ENCODE measurements at places on chromosomes 3 and 15.

- DNase-seq, result no peak
Measured at GRCh38 chr3:134445636-134446035, 40.1 kb downstream of the ANAPC13 start.

DNA sequence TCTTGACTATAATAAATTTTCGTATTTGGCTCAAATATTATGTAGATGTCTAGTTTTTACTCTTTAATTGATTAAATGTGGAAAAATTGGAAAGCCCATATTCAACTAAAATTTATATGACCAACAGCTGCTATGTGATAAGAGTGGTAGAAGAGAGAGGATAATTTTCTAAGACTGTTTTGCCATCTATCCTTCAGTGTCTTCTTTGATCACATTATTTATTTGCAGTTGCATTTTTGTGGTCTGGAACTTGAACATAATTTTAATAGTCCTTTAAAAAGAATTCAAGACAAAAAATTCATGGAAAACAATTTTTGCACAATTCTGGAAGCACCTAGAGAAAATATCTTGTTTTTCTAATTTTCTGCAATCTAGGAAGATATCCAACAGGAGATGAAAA lies 213.3 kb upstream of the THBS1 start:
- no peak for DNase-seq

- DNase-seq, result no peak
Measured at GRCh38 chr3:131669600-131669999, 166.8 kb upstream of the MRPL3 start.

DNA sequence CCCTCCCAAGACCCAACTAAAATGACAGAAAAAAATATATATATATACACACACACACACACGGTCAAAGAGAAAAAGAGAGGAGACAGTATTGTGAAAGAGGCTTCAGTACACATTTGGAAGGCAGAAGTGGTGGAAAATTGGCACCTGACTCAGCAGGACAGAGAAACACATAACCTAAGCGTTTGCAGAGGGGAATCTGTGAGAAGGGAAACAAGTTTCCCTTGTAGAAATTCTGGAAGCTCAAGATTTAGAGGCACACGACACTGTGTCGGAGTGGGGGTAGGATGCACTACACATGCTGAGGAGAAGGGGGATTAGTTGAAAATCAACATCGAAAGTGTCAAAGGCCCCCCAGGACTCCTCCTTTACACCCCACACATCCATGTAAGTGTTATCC lies 53.1 kb downstream of the PAK2 start:
- DNase-seq, result no peak

DNA sequence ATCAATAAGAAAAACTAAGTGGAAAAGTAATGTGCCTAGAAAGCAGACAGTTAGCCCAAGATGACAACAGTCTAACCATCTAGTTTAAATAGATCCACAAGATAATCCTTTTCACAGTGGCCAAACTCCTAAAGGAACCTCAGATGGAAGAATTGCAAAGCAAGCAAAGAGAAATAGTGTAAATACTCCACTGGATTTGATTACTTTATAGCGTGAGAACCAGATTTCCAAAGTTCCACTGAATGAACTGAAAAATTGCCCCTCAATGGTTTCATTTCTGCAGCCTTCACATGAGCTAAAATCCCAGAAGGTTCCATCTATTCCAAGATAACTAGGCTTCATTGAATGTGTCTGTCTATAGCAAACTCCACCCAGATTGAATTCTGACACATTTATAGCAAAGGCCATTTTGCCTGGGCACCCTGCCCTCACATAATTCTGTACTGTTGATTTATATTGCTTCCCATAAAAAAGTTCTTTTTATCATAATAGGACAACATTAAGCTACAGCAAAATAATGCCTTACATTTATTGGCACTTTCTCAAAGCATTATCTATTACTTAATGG lies 129.7 kb upstream of the THBS1 start:
- no peak for DNase-seq

- DNase-seq, result no peak
Measured at GRCh38 chr3:117263270-117263669, 553.7 kb downstream of the TUSC7 start.

DNA sequence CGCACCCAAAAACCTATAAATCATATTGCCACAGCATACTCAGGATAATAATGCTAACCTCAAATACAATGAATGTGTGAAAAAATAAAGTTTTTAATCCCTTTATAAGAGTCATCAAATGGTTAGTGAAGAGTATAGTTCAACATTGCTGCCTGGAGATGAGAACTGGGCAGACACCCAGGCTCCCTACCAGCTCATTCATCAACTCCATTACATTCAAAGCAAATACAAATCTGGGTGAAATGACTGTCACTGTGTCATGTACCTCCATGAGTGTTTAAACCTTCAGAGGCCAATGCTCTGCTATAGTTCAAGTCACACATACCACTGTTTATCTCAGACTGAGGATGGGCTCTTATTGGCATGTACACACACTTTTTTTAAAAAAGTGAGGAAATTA lies 167.2 kb upstream of the KCNMB2 start:
- DNase-seq, result no peak

GRCh38 chr15:63135804-63136203 lies 14.1 kb downstream of the LACTB start:
- no peak for DNase-seq

- no peak for DNase-seq
Measured at GRCh38 chr3:107275511-107275910, 101.7 kb upstream of the CCDC54 start.

DNA sequence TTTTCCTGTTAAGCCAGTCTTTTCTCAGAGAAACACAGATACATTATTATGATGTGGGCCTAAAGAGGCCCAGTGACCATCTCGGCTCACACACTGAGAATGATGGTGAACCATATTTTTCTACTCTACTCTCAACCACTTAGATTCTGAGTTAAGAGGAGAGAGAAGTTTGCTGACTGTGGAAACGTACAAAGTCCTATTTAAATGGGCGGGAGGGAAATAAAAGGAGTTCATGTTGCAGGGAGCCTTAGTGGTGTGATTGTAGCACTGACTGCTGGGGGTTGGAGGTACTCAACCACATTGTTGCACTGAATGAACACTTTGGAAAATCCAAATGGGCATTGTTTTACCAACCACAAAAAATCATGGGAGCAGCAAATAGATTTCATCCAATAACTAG lies 51.0 kb downstream of the ATP8B4 start:
- DNase-seq, result no peak

DNA sequence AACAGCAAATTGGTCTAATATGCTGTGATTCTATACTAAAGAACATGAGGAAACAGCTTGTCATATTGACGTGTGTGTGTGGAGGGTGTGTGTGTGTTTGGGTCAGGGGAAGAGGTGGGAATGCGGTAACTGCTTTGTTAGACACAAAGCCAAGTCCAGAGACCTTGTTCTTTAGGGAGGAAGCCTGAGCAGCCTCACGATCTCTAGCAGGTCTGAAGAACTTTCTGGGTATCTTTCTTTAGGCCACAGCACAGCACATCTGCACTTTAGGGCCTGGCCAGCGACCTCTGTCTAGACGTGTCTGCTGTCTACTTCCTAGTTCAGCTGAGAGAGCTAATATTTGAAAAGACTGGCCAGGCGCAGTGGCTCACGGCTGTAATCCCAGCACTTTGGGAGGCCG lies 220.0 kb upstream of the TPRG1 start:
- no peak for DNase-seq

DNA sequence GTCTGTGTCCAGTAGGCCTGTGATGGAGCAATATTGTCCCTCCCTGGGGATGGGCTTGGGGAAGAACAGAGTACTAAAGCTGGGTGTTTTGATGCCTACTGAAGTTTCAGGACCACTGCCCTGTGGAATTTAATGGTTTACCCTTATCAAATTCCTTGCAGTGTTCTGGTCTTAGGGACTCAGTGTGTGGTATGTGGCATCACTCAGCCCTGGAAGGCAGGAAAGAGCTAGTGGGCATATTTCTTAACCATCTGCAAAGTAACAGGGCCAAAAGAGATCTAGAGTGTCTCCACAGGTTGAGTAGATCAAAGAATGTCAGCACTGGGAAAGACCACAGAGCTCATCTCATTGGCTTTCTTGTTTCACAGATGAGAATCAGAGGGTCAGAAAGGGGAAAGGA lies 11.8 kb upstream of the SCN10A start:
- no peak for DNase-seq

GRCh38 chr3:16140894-16141285 lies 33.6 kb upstream of the GALNT15 start:
- no peak for DNase-seq

- DNase-seq, result peak; percentile 6
Measured at GRCh38 chr15:80567721-80568157, 127.4 kb upstream of the ABHD17C start.

DNA sequence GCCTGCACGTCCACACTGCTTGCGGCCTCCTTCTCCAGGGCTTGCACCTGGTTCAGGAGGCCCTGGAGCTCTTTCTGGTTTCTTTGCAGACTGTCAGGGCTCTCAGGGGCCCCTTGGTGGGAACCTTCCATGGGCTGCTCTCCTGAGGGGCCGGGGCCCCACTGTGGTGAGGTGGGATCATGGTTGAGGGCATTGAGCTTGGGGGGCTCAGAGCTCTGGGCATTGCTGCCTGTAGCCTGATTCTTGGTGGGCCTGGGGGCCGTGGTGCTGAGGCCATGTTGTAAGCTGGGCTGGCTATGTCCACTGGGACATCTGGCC lies 7.5 kb downstream of the XIRP1 start:
- DNase-seq, result no peak

GRCh38 chr15:48001393-48002039 lies 119.3 kb upstream of the SLC24A5 start:
- no peak for DNase-seq

DNA sequence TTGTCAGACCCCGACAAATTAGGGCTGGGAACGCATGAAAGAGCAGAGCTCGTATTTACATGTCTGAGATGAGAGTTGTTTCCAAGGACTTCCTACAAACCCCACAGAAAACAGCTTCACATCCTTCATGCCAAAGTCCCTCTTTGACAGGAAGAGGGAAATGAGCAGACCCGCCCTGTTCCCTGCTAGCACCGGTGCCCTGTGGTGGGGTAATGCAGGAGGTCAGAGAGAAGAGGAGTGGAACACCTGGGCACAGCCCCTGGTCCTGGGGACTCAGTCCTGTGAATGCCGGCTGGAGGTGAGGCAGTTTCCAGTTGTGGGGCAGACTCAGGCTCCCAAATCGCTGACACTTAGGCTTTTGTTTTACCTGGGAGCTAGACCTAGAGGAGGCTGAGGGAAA lies 4.0 kb downstream of the PLA2G4D start:
- no peak for DNase-seq

GRCh38 chr15:99686290-99686689 lies 46.9 kb downstream of the LYSMD4 start:
- no peak for DNase-seq

DNA sequence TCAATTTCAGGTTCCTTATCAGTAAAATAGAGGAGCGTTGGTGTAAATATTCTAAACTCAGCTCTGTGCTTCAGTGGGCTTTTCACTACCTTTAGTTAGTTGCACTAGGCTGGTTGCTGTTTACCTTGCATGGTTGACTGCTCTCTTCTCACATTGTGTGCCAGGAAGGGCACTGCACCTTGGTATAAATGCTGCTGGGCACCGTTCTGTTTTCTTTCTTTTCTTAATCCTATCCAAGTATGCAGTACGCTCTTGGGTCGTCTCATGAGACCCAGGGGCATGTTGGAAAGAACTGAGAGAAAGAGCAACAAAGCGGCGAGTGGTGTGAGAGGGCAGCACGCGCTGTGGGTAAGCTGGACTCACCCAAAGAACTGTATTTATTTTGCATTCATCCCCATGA lies 22.4 kb downstream of the KCNMB2 start:
- no peak for DNase-seq

DNA sequence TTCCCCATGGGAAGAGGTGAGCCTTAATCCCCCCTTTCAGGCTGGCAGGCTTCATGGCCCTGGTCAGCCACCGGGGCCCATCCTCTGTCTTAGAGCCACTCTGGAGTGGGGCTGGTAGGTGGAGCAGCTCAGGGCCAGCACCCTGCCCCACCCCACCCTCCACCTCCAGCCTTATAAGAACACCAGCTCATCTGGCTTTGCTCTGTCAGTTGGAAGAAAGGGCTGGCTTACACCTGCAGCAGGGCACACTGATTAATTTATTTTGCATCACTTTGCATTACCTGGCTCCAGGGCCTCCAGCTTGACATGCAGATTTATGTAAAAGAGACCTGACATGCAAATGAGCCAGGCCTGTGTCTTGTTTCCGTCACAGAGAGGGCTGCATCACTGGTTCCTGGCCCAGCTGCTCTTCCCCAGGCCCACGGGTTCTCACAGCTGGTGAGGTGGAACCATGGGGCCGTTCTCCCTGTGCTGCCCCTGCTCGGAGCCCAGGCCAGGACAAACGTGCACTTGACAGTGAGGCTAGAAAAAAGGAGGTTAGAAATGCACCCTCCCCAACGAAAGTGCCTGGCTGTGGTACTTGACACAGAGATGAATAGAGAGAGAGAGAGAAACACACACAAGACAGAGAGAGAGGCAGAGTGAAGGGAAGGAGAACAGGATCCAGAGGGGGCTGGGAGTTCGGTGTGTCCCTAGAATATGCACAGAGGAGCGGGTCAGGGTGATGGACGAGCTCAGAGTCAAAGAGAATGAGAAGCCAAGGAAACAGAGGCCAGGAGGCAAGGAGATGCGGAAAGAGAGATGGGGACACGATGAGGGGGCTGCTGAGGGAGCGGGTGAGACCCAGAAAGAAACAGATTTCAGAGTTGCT lies 44.5 kb upstream of the MAGEF1 start:
- DNase-seq, result no peak

- no peak for DNase-seq
Measured at GRCh38 chr15:92159906-92160841, 233.5 kb upstream of the ST8SIA2 start.

- DNase-seq, result no peak
Measured at GRCh38 chr3:14540821-14541385, 761 bp upstream of the GRIP2 start.

GRCh38 chr15:91526424-91526823 lies 327.1 kb upstream of the SLCO3A1 start:
- DNase-seq, result no peak

GRCh38 chr3:100796556-100796955 lies 87.3 kb downstream of the TFG start:
- DNase-seq, result no peak

- no peak for DNase-seq
Measured at GRCh38 chr3:184290331-184290730, 8.7 kb upstream of the PSMD2 start.

- DNase-seq, result no peak
Measured at GRCh38 chr3:71702131-71703024, 22.8 kb downstream of the EIF4E3 start.

DNA sequence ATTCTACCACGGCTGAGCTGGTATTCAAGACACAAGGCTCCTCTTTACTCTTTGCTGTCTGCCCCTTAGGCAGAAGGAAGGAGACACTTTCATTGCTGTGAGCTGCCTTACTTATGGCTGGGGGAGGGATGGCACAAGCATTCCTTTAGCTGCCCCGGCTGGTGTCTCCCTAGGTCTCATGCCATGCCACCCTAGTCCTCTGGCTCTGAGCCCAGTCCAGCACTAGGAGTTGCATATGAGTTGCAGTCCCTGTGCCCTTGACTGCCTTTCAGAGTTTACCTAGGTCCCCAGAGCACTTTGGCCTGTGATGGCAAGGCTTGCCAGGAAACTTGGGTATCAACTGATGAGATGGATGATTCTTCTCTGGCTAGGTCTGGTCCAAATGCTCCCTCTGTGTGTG lies 296.4 kb downstream of the RBMS3 start:
- DNase-seq, result no peak

Data from activated gamma-delta T cell treated with Interleukin-2 at 50 U/mL for 16 hours (primary cell).